ENCODE measurements at places on chromosomes 13 and 19.
A peak's percentile ranks its signal among the peaks of the same experiment; 100 is the strongest.

DNA sequence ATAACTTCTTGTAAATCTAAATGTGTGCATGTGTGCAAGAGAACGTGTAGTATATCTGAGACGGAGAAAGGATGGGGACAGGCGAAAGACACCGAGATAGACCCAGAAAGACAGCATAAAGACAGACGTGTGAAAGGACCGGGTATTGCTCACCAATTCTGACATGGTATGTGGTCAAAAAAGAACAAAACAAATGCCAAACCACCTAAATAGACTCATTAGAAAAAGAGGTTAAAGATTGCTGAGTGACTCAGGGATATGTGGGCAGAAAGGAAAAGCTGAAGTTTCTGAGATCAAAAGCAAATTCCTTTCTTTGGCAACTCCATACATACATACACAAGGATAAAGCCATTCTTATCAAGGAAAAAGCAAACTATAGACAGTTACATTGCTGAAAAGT, 179.7 kb upstream of the TSC22D1 start:
- DNase-seq: no peak

GRCh38 chr13:39835253-39835652, 179.8 kb downstream of the COG6 start:
- no peak for DNase-seq

DNA sequence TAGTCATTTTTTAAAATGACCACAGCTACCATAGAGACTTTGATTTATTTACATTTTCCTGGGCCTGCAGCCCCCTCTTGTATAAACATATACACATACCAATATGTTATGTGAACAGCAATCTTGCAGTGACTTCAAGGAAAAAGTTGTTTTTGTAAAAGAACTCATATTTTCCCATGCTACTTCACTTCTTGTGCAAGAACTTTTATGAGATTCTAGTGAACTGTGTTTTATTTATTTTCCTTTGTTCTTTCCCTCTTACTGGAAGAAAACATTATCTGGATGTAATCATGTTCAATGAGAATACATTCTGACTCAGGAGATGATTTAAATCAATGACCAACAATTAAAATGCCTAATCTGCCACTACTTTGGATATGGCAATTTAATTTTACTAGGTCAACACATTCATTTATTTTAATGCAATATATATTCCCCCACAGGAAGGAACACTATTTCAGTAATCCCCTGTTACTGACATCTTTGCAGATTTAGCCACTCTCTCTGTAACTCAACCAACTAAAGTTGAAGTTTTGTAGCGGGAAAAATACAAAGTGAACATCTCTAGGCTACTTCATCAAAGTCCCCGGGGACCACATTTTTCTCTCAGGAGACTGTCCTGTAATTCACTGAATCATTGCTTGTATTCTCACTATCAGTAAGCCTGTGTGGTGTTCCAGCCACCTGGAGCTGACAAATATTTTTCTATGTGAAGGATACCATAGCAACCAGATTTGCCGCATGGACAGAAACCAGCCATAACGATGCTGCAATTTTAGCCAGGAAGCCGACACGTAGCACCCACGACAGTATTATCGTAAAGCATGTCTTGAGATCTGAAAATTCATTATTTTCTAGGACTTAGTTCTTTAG, 90.5 kb downstream of the STARD13 start:
- no peak for DNase-seq

DNA sequence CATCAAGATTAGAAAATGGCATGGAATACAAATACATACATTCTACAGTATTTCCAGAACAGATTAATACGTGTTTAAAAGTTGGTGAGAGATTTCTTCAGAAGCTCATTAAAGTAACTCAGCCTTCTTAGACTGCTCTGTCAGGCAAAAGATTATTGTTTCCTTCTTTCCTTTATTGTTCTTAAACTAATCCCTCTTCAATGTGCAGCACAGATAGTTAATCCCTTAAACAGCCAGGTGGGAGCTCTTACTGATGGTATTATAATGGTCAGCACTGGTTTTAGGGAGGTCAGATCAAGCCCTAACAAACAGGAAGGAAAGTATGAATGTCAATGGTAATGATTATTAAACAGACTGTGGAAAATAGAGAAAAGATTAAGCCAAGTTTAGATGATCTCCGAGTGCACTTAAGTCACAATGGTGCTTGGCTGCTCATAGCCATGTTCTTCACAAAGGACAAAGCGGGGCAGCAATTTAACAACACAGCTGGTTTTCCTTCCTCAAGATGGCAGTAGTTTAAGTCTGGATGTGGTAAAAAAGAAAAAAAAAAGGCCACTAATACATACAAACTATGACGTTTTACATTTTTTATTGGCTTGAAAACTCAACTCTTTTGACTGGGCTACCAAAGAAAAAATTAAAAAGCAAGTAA, 992.6 kb downstream of the PCDH9 start:
- DNase-seq: no peak

GRCh38 chr13:43786766-43787517, at the start of gene ENOX1:
TSS of gene ENOX1 (minus strand) at chr13:43786972.
- DNase-seq: no peak

DNA sequence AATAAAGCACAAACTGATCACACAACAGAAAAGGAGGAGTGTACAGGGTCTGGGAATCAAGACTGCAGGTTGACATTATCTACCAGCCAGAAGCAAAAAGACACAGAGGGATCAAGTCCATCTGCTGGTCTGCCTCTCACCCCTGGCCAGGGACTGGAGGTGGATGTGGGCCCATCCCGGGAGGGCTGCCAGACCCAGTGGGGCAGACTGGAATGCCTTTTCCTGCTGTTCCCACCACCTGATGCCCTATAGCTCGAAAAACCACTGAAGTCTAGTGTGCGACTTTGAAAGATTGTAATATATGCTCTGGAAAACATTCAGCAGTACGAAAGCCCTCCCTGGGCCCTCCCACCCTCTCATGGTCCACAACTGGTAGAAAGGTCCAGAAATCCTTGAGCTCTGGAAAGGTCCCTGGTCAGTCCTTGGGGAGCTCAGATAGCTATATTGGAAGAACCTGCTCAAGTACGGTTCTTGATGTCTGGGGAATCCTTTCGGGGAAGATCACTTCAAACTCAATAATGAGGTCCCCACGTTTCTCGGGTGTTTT, 2.6 kb downstream of the DNAJB1 start:
- no peak for DNase-seq

GRCh38 chr19:3047496-3048189, 14.7 kb downstream of the TLE5 start:
- peak; percentile 77 for DNase-seq

DNA sequence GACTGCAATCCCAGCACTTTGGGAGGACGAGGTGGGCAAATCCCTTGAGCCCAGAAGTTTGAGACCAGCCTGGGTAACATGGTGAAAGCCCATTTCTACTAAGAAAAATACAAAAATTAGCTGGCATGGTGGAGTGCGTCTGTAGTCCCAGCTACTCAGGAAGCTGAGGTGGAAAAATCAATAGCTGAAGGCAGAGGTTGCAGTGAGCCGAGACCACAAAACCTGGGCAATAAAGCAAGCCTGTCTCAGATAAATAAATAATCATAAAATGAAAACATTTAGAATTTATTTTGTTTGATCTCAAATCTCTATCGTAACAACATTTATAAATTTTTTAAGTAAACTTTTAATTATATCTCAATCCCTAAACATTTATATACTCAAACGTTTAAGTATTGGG, 36.6 kb downstream of the USP12 start:
- no peak for DNase-seq

DNA sequence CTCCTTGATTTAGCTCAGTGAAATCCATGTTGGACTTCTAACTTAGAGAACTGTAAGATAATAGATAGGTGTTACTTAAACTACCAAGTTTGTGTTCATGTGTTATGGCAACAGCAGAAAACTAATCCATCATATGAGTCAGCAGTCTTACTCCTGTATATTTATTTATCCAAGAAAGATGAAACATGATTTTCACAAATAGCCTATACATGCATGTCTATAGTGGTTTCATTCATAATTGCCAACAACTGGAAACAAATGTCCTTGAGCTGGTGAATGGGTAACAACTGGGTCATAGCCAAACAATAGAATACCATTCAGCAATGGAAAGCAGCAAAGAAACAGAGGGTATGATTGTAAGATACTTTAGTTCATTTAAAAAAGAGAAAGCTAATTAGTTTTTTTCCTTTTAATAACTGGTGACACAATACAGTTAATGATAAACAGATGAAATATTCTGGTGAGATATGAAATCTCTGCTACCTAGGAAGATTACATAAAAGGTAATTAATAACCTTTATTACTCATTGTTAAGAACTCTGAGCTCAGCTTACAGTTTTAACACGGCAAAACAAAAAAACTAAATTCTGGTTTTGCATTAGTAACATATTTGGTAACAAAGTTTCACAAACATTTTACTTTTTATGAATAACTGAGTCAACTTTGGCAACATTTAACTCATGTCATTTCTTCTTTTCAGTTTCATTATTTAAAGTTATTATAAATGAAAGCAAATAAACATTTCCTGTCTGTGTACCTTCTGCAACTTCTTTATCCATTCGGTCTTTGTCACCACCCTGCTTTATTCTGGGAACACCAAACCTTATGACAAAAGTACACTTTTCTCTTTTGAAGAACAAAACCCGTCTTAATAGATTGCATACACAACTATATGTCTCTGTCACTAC, 181.3 kb downstream of the LIG4 start:
- DNase-seq: no peak

DNA sequence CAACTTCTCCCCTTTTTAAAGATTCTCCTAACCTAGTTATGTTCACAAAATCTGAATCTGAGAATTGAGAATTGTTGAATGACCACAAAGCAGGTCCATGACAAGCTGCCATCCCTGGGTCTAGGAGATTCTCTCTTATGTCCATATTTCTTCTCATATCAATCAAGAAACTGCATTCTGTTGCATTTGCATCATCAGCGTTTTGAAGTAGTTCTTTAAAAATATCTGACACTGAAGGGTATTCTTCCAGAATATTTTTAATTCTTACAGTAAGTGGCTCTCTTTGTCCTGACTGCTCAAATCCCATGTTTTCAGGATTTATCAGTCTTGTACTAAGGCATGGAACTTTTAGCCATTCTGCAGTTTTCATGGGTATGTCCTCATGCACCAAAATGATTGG, 94.3 kb downstream of the SACS start:
- DNase-seq: no peak

DNA sequence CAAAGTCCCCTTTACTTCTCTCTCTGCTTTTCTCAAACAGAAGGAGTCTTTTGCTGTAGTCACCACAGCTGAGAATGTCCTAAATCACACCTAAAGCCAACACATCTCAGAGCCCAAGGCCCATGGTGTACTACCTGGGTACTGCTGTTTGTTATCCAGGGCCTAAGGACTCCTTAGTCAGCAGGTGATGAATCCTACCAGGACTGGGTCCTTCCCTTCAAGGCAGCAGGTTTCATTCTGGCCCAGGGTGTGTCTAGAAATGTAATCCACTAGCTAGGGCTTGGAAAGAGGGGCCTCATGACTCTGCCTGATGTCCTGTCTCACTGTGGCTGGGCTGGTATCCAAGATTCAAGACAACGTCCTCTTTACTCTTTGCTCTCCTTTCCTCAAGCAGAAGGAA, 36.2 kb upstream of the ENOX1 start:
- DNase-seq: no peak

DNA sequence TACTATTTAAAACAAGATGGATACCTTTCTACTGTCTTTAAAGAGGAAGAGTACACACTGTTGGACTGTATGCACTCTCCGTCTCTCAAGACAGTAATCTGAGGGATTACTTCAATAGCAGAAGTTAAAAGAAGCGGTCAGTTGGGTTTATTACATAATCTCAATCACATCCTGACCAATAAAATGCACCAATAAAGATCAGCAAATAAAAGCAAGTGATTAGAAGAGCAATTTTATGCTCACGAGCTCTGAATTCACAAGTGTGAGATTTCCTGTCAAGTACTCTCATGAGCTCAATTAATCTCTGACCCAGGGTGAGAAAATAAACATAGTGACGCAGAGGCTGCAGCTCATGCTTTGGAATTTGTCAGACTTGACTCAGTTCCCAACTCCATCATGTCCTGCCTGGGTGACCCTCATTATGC, 12.2 kb downstream of the ABCC4 start:
- DNase-seq: no peak

- no peak for DNase-seq
Observed at GRCh38 chr13:35014606-35015213, 72.6 kb downstream of the NBEA start.

- DNase-seq: no peak
Observed at GRCh38 chr13:22748866-22749577, 431.8 kb upstream of the SGCG start.

DNA sequence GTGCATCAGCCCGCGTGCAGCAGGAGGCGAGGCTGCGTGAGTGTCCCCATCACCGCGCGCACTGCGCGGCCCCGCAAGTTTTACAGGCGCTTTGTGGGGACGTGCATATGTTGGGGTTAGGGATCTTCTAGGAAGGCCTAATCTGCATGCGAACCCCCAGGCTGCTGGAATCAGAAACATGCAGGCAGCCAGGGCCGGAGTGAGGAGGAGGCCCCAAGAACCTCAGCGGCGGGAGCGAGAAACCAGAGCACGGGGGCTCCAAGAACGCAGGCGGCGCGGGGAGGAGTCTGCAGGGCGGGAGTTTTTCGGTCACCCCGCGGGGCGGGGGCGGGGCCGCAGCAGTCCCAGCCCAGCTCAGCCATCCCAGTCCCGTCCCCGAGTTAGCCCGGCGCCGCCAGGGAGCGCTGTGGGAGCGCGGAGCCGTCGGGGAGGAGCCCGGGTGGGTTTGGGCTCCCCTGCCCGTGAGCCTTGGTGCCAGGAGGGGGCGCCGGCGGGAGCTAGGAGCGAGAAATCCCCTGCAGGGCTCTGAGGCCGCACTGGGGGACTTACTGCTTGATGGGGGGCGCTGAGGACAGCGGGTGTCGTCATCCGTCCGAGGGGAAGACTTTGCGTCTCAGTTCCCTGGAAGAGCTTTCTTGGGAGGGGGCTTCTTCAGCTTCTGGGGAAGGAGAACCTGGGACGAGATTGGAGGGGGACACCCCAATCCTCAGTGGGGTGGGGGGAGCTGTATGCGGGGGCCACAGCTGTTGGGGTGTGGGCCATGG, 933 bp upstream of the NRTN start:
- DNase-seq: peak; percentile 92

DNA sequence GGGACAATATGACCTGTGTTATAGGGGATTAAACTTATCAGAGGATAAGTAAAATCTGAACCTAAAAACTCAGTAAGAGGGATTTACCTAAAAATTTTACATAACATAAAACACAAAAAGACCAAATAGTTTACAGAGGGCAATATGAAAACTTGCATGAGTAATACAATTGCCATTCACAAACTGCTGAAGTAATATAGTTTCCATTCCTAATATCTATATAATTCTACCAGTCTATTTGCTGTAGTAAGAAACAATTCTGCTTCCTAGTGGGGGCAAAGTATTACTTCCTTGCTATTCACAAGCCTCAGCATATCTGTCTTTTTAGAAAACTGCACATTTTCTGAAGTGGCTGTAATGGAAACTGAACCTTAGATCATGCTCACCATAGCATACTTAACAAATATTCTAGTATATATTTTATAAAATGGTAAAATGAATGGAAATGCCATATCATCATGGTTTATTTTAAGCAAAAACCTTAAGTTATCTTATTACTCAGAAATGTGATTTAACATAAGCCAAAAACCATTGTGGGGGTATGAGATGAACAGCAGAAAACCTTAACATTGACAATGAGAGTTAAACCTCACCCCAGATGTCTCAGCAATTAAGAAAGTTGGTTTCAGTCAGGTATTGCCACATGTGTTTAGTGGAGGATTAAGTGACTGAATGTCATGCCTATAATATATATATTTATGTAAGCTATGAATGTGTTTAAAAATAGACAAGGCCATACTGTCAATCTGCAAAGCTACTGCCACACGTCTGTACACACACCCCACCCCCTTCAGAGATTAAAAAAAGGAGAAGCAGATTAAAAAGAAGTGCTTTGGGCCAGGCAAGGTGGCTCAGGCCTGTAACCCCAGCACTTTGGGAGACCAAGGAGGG, 136.8 kb downstream of the MIPEP start:
- DNase-seq: no peak
